ENCODE measurements at places on chromosomes 2 and 18.
A peak's percentile ranks its signal among the peaks of the same experiment; 100 is the strongest.

GRCh38 chr2:522776-523175, 154.4 kb downstream of the TMEM18 start:
- no peak for DNase-seq

DNA sequence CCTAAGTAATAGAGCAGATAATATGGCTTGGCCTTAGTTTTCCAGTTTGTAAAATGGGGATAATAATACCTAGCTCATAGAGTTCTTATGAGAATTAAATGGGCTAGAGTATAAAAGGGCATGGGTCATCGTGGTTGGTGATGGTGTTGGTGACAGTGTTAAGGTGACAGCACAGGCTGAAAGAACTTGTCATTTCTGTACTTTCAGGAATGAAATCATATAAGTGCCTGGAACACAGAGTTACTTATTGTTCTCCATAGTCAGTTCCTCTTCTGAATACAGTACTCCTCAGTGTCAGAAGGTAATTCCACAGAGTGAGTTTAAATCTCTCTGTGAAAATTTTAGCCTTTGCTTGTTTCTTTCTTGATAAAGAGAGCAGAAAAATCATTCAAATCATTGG, 42.4 kb downstream of the KIF5C start:
- no peak for DNase-seq

DNA sequence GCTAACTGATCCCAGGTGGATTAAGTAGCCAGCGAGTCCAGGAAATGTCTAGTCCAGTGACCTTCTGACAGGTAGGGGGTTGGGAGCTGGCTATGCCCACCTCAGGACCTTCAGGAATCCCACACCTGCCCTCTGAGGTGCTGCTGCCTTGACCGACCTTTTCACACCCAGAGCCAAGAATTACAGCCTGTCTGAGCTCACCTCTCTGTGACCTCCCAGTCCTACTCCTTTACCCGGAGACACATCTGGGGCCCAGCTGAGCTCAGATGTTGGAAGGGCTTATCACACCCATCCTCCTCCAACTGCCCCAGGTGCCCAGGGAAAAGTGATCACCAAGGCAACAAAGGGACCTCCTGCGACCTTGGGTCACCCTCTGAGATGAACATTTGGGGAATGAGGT, 413.3 kb upstream of the TNP1 start:
- no peak for DNase-seq

DNA sequence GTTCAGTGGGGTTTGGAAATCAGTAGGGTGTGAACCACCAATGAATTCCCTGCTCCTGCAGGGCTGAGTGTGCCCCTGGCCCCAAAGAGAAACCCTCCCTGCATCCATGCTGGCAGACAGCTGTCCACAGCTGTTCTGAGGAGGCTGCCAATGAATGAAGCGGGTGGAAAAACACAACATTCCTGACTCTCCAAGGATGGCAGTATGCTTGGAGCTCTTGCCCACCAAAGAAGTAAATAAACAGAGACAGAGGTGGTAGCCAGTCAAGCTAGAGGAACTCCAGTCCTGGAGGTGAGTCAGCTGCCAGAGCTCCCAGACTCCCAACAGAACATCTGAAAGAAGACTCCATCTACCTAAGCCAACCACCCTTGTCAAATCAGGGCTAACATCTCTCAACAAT, 6.2 kb downstream of the ZBTB7C start:
- DNase-seq = no peak

GRCh38 chr2:142742371-142743214, 134.9 kb upstream of the KYNU start:
- no peak for DNase-seq

DNA sequence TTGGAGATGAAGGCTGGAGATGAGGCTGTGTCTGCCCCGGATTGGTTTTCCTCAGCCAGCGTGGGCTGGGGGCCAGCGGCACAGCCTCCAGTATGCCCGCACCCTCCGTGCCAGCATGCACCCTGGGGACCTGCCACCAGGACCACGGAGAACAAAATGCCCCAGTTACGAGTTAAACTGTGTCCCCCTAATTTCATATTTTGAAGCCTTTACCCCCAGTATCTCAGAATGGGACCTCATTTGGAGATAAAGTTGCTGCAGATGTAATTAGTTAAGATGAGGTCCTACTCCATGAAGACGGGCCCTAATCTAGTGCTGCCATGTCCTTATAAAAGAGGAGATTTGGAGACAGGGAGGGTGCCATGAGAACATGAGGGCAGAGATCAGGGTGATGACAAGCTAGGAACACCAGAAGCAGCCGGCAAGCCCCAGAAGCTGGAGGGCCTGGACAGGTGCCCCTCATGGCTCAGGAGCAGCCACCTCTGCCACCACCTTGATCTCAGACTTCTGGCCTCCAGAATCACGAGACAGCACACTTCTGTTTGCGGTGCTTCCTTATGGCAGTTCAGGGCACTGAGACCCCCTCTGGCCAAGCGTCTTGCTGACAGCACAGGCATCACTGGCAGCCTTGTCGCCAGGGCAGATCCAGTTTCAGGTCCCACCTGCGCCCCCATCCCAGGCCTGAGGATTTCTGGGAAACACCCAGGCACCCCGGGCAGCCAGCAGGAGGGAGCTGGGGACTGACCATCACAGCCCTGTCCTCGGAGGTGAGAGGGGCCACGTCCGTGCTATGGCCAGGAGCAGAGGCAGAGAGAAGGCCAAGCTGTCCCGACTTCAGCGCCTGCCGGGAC, 29.4 kb downstream of the KIF1A start:
- DNase-seq = no peak

DNA sequence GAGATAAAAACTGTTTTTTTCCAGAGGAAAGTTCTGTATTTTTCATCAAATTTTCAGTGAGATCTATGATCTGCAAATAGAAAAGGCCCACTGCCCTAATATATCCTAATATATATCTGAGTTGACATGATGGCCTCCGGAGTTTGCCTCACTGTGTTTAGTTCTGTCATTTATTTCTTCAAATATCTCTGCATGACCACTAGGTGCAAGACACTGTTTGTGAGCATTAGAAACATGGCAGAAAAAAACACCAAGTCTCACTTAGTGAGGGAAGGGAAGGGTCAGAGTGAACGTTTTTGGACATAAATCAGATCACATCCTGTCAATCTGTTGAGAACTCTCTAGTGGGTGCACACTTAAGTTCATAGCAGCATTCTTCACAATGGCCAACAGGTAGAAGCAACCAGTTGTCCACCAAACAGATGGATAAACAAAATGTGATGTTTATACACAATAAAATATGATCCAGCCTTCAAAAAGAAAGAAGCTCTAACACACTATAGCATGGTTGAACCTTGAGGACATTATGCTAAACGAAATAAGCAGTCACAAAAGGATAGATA, 53.4 kb downstream of the SPIRE1 start:
- DNase-seq = no peak

DNA sequence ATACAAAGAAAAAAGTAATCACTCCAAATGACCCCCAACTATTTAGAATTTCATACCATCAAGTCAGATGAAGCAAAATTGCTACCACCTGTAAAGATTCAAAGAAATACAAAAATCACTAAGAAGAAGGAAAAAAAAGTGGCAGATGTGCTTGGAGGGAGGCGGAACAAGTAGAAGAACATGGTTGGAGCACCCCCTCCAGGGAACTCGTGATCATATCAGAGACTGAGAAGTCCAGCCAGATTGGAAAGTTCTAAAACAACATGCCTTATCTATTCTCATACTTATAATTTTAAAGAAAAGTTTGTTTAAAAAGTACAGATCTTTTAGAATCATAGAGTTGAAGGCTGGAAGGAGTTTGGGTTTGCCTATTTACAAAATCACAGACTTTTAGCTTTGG, 113.4 kb upstream of the CYP26B1 start:
- DNase-seq = no peak

DNA sequence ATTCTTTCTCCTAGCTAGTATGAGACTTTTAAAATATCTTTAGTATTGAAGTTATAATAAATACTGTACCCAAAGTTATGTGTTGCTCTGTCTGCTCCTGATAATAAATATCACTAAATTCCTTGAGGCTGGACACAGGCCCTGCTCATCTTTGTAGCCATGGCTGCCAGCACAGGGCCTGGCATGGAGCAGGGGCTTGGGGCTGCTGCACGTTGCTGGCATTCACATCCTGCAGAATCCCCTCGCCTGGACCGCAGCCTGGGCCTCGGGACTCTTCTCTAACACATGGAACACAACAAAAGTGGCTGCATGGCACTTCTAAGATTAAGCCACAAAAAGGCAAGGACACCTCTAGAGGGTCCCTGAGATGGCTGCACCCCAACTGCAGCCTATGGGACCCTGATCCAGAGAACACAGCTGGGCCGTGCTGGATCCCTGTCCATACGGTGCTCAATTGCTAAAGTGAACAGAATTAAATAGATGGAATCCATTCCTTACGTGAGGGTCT, 477.5 kb upstream of the MYT1L start:
- DNase-seq = no peak

DNA sequence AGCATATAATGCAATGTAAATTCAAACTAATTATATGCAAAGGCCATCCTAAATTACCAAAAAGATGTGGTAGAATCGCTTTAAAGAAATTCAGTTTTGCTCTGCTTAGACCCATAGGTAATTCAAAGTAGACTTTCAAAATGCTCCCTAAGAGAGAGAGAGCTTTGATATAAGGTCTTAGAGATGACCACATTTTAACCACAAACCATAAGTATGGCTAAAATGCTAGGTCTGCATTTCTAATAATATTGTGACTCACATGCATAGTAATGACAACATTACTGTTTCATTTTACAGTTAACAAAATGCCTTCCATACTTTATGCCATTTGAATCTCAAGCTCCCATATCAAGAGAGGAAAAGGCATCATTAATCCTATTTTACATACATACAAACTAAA, 144.5 kb downstream of the RAD51AP2 start:
- no peak for DNase-seq

- no peak for DNase-seq
Observed at GRCh38 chr18:49431165-49431962, 29.1 kb downstream of the DYM start.

- DNase-seq = no peak
Observed at GRCh38 chr2:105910497-105911238, 166.0 kb downstream of the NCK2 start.

- DNase-seq = no peak
Observed at GRCh38 chr2:149806651-149807050, 219.1 kb upstream of the MMADHC start.

DNA sequence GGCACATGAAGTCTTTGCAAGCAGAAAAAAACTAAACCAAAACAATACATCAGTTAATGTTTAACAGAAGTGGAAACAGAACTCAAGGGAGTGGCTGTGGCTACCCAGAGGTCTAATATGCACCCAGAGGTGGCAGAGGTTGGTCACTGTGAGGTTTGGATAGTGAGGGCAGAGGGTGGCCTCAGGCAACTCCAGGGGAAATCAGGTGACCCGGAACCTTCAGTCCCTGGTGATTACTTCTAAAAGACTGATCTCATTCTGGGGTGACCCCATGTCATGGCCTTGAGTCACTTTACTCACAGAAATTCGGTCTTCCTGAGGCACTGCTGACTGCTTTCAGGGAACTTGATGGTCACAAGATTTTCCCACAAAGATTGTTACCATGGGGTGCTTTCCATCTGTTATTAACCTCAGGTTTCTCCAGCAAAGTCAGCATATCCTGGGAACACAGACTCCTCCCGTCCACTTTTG, 99.4 kb downstream of the TMEM17 start:
- DNase-seq = no peak

DNA sequence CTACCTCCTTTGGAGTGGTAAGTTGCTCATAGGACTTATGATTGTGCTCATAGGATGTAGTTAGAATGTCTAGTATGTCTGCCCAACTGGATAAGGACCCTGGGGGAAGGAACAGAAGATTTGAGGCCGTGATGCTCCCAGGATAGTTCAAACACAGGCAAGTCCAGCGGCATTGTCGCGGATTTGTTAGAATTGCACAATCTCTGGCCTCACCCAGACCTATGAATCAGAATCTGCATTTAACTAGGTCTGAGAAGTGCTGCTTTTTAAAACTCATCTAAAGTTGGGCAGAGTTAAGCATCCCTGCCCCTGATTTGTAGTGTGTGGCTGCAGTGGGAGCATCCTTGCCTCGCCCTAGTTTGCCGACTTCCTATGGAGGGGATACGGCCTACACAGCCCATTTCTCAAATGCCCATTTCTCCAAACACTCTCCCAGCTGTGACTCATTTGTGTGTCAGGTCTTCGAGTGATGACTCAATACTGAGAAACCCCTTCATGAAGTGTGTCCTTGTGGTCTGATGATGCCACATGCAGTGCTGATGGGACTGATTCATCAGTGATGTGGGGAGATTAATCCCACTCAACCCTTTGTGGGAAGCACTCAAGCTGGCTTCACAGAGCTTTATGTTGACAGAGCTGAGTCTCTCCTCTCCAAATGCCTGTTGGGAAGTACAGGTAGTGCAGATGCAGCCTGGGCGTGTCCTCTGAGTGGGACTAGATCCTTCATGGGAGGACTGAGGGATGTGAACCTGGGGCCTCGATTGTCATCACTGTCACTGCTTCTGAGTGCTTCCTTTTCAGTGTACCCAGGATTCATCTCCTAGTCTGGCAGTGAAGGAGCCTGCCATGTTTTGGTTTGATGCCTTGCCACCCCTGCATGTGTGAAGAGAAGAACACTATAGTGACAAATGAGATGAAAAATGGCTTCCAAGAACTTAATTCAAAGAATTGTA, 18.7 kb downstream of the SMIM21 start:
- peak; percentile 52 for DNase-seq

DNA sequence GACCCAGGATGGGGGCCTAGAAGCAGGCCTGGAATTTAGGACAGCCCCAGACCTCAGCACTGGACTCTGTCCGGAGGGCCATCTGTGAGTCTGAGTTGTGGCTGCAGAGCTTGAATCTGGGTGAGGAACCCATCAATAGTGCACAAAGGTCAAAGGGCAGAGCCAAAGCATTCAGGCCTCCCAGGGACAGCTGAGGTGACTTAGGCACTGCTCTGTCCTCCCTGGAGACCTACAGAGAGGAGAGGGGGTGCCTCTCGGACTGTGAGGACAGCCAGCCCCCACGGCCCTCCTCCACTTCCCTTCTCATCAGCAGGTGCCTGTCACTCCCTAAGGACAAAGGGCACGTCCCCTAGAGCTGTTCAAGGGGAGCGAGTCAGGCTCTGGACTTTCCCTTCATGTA, 25.1 kb upstream of the PRLH start:
- no peak for DNase-seq

- no peak for DNase-seq
Observed at GRCh38 chr2:7692657-7693161, 775.5 kb downstream of the RNF144A start.

GRCh38 chr2:230472621-230473018, 56.6 kb downstream of the SP100 start:
- DNase-seq = peak; percentile 40

DNA sequence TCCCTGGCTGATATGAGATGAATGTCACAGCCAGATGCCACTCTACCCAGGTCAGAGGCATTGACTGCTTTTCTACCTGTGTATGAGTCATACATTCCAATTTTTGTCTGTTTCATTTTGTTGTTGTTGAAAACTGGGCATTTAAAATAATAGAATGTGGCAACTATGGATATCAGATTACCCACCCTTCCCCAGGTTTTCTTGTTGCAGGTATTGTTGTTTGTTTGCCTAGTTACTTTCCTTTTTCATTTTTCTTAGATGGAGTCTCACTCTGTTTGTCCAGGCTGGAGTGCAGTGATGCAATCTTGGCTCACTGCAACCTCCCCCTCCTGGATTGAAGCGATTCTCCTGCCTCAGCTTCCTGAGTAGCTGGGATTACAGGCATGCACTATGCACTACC, 70.2 kb downstream of the LRRC30 start:
- DNase-seq = no peak
